ENCODE measurements at places on chromosomes 5 and 9.

- no peak for DNase-seq
Observed at GRCh38 chr5:171821286-171821685, 35.7 kb downstream of the SMIM23 start.

DNA sequence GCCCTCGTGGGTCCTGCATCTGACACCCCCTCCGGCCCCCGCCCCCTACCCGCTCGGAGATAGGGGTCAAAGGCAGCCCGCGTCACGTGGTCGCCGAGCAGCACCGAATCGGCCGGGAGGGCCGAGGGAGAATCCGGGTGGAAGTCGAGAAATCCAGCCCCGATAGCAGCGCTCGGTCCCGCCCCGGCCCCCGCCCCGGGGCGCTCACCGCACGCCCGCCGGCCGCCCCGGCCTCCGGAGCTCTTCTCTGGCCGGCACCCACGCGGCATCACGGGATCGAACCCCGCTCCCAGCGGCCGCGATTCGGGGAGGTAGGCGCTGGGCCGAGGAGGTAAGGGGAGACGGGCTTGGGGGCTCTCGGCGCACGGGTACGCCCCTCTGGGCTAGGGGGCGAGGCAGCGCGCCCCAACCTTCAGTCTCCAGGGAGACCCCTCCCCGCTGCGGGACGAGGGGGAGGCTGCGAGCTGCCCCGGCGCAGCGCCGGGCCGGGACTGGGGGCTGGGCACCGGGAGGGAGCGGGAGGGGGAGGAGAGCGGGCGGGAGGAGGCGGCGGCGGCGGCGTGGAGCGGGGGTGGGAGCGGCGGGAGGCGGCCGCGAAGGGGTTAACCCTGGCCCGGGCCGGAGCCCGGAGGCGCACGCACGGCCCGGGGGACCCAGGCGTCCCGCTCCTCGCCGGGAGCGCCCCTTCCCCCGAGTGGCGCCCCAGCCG lies 22.1 kb upstream of the NDST1 start:
- no peak for DNase-seq

DNA sequence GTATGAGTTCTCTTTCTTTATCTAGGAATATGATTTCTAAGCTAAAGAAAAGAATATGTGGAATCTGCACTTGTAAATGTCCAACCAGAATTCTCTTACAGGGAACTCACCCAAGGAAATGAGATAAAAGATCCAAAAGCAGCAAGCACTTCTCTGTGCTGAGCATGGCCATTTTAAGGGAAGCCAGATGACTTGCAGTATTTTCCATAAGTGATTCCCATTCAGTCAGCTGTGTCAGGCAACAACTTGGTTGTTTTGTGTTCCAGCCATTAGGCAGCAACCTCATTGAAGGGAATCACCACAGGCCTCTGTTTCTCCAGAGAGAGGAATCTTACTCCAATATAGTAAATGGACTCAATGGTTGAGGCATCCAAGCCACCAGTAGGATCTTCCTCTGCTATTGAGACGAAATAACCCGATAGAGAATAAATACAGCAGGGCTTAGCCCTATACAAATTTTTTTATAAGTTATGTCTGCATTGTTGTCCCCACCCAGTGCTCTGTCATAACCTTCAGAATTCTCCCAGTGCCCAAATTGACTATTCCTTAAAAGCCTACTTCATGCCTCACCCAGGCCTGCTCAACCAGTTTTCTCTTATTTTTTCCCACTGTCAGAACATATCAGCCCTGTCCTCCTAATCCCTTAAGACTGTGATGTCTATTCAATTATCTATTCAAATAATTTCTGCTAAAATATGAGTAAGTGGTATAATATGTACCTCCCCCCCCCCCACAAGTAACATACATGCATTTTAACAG lies 236.6 kb downstream of the PJA2 start:
- no peak for DNase-seq

GRCh38 chr5:114223866-114224265 lies 138.0 kb upstream of the KCNN2 start:
- no peak for DNase-seq

- DNase-seq = no peak
Observed at GRCh38 chr9:81543695-81544094, 145.7 kb downstream of the TLE1 start.

DNA sequence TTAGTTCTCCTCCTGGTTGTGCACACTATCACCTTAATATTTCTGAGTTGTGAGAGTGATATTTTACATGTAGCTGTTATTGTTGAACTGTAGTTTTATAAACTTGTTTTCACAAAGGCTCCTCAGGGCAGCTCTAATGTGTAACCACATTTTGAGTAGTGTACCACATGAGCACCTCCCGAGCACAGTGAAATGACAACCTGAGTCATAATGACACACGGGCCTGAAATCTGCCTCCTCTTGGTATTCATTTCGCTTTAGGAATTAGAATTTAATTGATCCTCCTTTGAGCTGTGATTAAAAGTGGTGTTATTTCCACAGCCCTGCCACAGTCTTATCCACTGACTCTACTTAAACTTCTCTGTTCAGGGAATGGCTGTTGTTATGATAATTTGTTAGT lies 7.9 kb downstream of the MTRR start:
- no peak for DNase-seq
